Right ventricle myocardium inferior (tissue), 1 donor: ENCODE measurements at places on chromosomes 7 and 10. TPM values are rescaled to one million over a fixed set of nuclear protein-coding genes. Genes with fewer than 3 reads are reported as not detected.

GRCh38 chr7:158384746-158385145 lies 202.9 kb downstream of the PTPRN2 start:
- DNase-seq: no peak

- no peak for DNase-seq
Observed at GRCh38 chr7:68166525-68166924, 1169.9 kb downstream of the TYW1 start.

DNA sequence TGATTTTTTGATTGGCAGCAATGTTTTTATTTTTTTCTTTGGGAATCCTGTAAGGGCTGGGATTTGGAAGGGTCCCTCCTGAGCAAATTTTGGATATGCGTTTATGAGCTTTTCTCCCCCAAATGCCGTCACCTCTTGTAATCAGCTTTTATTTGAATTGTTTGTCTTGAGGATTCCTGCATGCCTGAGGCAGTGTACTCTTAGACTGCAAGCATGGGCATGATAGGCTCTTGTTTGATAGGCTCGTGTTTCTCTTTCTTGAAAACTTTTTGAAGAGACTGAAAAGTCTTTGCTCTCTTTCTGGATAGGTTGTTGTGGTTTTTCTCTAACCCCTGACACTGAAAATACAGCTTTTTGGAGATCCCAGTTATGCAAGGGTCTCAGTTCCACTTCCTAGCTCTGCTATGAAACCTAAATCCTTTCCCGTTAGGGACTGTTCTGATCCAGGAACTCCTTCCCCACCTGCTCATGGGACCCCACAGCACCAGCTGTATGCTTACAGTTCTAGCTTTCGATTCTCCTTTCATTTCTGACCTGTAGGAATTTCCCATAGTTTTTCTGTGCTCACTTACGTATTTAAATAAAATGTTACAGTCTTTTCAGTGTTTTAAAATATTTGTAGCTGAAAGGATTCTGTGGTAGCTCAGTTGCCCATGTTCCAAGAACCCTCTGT lies 17.2 kb downstream of the TSPAN13 start:
- no peak for DNase-seq

GRCh38 chr10:21528236-21529031 lies 3.0 kb upstream of the SKIDA1 start:
- DNase-seq: no peak

Gene CLDN3
- total RNA-seq: not detected

Gene FOXI2
- total RNA-seq: not detected

Gene GPR22
- total RNA-seq: 48.7 TPM

Gene OR2A42
- not detected for total RNA-seq

Gene SLC16A12
- total RNA-seq: 1.1 TPM

DNA sequence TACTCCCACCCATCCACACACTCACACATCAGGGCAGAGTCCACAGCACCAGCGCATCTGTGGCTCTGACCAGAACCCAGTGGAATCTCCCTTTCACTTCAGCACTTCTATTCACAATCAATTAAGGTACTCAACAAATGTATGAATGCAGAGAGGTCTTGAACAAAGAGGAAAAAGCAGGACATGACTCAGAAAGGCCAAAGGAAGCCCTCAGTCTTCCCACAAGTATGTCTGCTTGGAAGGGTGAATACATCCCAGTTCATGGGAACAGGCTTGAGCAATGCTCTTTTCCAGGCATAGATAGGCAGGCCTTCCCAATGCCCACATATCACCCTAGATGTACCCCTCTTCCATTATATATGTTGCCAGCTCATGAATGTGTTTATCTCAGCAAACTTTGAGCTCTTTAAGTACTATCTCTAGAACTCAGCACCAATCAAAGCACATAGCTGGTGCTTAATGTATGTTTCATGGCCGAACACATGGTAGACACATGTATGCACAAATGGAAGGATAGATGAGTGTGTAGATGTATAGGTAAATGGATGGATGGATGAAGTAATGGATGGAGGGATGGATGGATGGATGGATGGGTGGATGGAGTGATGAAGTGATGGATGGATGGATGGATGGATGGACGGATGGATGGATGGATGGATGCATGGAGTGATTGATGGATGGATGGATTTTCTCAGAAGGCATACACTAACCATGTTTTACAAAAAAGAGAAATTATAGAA lies 507.6 kb downstream of the GRID1 start:
- DNase-seq: no peak

GRCh38 chr7:41297166-41297565 lies 405.7 kb downstream of the INHBA start:
- no peak for DNase-seq

GRCh38 chr7:31958226-31958625 lies 112.0 kb downstream of the PDE1C start:
- DNase-seq: no peak

DNA sequence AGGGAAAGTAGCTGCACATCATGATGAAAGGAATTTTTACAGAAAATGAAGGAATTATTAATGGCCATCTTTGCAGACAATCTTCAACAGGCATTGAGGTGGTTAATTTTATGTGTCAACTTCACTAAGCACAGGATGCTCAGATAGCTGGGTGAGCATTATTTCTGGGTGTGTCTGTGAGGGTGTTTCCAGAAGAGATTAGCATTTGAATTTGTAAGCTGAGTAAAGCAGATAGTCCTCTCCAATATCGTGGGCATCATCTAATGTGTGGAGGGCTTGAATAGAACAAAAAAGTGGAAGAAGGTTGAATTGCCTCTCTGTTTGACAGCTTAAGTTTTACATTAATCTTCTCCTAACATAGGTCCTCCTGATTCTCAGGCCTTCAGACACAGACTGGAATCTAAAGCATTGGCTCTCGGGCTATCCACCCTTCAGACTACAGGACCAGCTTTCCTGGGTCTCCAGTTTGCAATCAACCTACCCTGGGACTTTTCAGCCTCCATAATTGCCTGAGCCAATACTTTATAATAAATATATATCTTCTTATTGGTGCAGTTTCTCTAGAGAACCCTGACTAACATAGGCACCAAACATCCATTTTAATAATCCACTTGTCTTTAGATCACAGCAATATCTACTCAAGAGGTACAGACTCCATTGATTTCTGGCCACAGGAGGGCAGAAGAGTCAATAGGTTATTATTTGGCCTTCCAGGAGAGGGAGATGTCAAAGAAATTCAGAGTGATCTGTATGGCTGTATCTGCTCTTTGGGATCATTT lies 10.5 kb upstream of the CRPPA start:
- DNase-seq: no peak

DNA sequence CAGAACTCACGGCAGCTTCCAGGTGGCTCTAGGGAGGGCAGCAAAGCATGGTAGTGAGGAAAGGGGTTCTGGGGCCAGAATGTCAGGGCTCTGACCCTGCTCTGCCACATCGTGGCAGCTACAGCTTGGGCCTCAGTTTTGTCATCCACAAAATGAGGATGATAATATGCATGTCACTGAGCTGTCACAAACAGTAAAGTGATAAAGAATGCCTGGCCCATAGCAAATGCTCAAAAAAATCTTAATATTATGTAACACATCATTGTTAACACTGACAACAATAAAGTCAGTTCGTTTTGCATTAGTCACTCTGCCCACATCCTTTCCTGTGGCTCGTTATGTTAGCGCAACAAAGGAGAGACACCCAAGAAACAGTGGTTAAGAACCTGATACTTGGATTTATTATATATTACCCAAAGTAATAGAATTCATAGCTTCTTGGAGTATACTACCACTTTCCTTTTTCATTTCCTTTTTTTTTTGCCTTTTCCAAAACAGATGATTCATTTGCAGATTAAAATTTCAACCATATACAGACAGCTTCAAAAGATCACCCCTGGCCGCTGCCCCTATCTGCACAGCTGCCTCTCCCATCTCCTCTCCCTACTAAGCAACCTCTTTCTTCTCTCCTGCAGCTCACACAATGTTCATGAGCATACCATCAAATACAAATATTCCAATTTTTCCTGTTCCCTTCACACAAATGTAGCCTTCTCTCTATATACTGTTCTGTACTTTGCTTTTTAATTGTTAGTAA lies 45.5 kb upstream of the DDC start:
- no peak for DNase-seq

DNA sequence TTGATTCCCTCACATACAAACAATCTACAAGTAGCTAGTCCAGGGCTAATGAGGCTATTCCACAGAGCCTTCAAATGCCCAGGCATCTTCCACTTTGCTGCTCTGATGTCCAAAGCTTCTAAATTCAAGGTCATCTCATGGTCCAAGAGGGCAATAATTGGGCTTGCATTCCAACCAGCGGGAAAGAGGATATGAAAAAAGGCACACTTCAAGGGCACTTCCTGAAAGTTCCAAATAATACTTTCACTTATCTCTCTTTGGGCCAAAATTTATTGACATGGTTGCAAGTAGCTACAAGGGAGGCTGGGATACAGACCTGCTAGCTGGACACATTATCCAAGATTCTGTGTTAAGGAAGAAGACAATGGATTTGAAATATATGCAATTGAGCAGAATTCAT lies 25.2 kb upstream of the APBB1IP start:
- DNase-seq: no peak

DNA sequence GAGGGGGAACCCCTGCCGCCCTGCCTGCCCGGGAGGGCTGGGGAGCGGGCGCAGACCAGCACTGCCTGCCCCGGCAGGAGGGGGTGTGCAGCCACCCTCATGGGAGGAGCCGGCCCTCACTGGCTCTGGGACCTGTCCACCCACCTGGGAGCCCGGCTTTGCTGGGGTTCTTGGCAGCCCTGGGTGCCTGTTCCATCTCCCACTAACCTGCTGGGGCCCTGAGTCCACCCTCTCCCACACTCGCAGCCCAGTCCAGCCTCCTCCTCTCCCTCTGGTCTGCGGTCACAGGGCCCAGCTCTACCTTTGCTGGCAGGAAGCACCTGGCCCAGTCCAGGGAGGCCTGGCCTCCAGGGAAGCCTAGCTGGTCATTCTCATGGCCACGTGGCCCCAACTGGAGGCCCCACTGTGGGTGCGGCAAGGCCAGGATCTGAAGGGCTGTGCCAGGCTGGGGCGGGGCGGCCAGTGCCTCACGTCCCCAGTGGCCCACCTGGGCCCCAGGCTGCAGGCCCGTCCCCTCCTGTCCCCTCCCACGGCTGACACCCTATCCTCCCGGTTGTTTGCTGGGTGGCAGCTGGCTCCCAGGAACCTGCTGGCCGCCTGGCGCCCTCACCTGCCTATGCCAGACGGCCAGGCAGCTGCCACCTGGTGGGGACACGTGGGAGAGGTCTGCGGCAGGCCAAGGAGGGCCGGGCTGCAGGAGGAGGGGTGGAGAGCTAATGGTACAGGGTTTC lies at the start of gene TMEM184A:
TMEM184A (minus strand) TSS at position 393 of the 731 bp plus-strand sequence. CDS start 721 bp downstream, outside the sequence.
- peak; percentile 76 for DNase-seq

- no peak for DNase-seq
Observed at GRCh38 chr7:104048055-104048454, 58.6 kb upstream of the RELN start.

GRCh38 chr10:57864765-57865680 lies 402.7 kb downstream of the IPMK start:
- no peak for DNase-seq

Gene OR2A5
- not detected for total RNA-seq

DNA sequence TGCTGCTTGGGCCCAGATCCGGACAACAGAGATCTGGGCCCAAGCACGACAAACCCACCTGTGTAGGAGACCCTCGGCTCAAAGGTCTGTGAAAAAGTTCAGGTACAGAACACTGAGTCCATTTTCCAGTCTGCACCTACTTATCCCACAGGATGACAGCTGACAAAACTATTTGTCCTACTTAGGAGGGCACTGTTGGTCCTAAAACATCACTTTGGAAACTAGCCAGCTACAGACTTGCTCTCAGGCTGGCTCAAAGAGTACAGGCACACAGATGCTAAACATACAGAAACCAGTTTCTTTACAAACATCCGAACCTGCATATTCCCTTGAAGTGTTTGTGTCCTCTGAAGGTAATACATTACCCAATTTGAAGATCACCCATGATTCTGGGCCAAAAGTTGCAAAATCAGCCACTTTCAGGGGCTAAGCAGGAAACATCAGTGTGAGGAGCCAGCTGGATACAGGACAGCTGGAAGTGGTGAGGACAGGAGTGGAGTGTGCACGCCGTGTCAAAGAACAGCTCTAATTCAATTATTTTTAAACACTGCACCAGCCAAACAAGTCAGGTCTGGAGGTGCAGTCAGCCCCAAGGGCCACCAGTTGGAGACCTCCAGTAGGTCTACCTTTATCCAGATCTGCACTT lies 88.5 kb downstream of the NOC3L start:
- peak; percentile 70 for DNase-seq

Gene CDC14C
- not detected for total RNA-seq

Gene C10orf67
- total RNA-seq: 0.51 TPM

GRCh38 chr7:51025668-51026067 lies 243.0 kb upstream of the GRB10 start:
- DNase-seq: no peak

- DNase-seq: no peak
Observed at GRCh38 chr7:26898891-26899290, 34.5 kb upstream of the SKAP2 start.

Gene PTPRZ1
- 0.41 TPM for total RNA-seq

- no peak for DNase-seq
Observed at GRCh38 chr10:30364345-30365268, 15.5 kb upstream of the MTPAP start.

- DNase-seq: no peak
Observed at GRCh38 chr10:50421026-50421719, 169.9 kb upstream of the ASAH2 start.

DNA sequence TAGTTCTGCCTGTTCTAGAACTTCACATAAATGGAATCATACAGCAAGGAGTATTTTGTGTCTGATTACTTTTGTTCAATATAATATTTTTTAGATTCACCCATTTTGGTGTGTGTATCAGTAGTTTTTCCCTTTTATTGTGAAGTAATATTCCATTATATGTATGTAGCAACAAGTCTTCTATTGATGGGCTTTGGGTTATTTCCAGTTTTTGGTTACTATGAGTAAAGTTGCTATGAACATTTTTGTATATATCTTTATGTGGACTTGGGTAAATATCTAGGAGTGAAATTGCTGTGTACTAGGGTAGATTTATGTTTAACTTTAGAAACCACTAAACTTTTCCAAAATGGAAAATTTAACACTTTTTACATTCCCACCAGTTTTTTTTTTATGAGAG lies 35.7 kb downstream of the ADK start:
- DNase-seq: no peak

Gene POLR2J2
- 4.6 TPM for total RNA-seq

DNA sequence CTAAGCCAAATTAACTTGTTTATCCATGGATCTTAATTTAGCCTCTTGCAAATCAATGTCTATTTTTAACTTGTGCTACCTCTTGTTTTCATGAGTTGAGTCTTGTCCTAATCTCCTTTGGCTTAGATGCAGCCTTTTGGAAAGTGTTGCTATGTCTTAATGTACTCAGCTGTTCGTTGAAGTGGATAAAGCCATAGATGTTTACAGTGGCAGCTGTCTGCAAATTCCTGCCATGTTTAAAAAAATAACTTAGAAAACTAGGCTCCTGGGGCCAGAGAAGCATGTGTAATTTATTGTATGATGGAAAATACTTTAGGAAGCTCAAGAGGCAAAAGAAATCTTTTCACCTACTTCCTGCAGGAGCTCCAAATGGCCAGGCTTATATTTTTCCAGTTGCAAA lies 253.1 kb upstream of the RHOBTB1 start:
- DNase-seq: no peak

- DNase-seq: no peak
Observed at GRCh38 chr10:1189166-1190051, 133.2 kb downstream of the WDR37 start.

GRCh38 chr10:132061030-132061429 lies 4.7 kb upstream of the JAKMIP3 start:
- DNase-seq: no peak

Gene HIBADH
- total RNA-seq: 108 TPM

- no peak for DNase-seq
Observed at GRCh38 chr7:77960336-77960735, 161.8 kb downstream of the PHTF2 start.
